H7 (cell line): ENCODE measurements at places on chromosomes 4 and X.
A peak's percentile ranks its signal among the peaks of the same experiment; 100 is the strongest.

DNA sequence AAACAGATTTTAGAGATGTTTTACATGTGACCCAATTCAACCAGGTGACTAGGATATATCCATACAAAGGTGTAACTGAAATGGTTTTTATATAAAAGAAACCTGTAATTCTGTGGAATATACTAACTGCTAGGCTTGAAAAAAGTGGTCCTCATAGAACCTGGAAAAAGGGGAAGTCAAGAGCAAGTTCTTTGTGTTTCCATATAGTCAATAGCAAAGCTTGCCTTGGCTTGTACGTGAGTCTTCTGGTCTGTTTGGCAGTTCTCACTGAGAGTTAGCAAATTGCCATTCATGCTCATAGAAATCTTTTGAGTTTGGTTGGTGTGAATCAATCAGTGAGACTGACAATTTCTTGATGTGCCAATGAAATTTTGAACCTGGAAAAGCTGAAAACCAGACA lies 79.4 kb upstream of the SMIM10 start:
- no peak for DNase-seq

DNA sequence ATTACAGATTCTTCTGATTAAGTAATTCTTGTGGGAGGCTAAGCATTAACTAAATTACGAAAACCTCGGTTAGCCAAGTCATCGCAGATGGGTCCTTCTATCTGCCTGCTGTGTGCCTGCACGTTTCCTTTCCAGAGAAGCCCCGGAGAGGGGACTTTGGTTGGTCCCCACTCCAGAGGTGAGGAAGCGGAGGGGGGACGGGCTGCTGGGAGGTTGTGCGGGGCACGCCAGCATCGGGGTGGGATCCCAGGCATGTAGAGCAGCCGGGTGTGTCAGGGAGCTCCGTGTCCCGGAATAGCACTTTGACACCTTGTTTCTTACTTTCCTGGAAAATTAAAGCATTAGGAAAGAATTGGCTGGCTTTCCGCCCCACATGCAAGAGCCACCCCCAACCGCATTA lies 26.6 kb downstream of the PIGG start:
- DNase-seq, result no peak

DNA sequence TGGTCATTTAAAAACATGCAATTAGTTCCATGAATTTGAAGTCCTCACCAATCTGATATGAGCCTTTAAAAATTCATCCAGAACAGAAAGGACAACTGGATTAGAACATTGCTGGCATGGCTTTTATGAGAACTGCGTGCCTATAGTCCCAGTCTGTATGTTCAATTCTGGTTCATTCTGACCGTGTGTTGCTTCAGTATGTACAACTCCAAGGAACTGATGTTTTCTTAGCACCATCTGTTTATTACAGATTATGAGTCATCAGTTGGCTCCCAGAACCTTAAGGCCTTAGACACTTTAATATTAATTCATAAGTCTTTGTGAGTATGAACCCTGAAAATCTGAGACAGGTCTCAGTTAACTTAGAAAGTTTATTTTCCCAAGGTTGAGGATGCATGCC lies 115.0 kb downstream of the CEP44 start:
- DNase-seq, result no peak

DNA sequence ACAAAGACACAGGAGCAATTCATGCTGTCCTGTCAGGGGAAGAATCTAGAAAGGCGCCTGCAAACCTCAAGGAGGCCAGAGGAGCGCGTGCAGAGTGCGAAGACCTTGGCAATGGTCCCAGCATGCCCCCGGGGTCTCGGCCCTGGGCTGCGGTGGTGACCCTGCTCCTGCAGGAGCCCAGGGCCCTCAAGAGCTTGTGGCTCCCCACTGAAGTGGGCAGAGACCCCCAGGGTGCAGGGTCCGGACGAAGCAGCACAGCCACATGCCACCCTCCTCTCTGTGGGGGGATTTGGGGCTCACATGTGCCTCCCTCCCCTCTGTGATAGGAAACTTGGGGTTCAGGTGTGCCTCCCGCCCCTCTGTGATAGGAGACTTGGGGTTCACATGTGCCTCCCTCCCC lies 39.3 kb downstream of the GAK start:
- no peak for DNase-seq

DNA sequence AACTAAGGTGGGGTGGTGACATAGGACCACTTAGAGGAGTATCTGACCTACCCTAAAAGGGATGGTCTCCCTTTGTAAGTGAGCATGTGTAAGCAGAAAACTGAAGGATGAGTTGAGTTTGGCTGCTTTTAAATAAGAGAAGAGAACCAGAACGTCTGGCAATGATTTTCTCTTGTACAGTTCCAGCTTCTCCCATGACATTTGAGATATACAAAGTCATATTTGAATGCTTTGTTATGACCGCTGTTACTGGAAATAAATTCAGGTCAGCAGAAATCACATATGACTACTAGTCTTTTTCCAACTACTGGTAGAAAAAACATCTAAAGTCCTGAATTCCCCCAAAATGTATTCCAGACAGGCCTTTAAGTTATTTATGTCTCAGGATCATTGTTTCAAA lies 313.3 kb upstream of the BMP3 start:
- no peak for DNase-seq

- no peak for DNase-seq
Measured at GRCh38 chrX:40145923-40146261, 48.1 kb upstream of the BCOR start.

- no peak for DNase-seq
Measured at GRCh38 chr4:120293341-120293740, 226.7 kb upstream of the MAD2L1 start.

- peak; percentile 87 for DNase-seq
Measured at GRCh38 chrX:107450823-107451509, 1.5 kb downstream of the FRMPD3 start.

DNA sequence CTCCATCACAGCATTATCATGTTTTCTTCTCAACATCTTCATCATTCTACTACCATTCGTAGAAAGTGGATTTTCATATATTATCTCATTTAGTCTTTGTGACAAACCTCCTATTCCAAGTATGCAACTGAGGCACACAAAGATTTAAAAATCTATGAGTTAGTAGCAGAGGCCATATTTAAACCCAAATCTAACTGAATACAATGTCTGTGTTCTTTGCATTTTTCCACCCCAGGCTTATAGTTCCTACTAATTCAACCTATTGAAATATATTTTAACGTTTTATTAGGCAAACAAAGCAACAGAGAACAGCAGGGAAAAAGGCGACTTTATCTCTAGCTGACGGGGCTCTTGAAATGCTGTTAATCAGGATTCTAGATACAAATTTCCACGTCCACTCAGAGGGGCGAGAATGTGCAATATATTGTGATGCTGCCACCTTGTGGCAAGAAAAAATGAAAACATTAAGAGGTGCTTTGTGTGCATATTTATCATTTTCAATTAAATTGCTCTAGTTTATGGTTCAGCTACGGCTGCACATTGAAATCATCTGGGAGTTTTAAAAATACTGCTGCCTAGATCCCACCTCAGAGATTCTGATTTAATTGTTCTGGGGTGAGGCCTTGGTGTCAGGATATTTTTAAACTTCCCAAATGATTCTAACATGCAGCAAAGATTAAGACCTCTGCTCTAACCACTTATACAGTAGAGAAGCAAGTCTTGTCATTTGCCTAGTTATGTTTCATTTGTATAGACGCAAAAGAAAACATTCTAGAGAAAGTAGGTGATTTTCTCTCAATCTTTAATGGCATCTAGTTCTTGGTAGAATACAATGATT lies 315.9 kb downstream of the MAPK10 start:
- no peak for DNase-seq

DNA sequence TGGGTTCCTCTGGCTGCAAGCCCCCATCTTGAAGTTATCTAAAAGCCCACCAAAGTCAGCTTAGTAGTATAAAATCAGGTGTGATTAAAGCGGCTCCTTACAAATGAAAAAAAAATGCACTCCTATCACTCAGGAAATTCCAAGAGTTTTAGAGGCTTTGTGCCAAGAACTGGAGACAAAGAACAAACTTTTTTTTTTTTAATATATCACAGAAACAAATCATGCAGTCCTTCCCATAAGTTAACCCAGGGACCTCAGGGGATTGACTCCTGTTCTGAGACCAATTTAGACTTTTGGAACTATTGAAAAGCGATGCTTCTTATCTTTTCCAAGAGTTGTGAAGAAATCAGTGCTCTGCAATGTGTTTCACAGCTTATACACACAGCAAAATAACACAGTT lies 53.6 kb downstream of the HHIP start:
- DNase-seq, result no peak

DNA sequence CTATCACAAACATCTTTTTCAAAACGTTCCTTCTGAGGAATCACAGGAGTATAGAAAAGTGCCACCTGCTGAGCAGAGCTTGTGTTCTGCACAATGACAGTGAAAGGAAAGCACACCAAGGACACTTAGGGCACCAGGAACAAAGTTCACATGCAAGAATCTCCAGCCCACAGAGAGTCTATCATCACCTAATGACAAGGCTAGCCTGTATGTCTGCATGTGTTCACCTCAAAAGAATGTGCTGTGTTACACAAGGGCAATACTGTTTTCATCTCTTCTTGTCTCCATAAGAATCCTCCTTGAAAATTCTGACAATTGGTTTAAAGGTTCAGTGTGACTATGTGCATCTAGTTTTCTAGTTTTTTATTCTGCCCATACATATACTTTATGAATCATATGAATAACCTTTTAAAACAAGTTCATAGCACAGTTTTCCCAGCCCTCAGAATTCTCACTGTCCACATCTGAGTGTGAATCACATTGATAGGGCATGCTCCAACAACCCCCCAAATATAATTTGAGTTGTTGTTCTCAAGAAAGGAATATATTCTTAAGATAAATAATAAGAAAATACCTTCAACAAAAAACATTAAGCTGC lies 118.0 kb downstream of the PWWP3B start:
- no peak for DNase-seq

GRCh38 chr4:78953769-78954666 lies 14.8 kb upstream of the PAQR3 start:
- no peak for DNase-seq

DNA sequence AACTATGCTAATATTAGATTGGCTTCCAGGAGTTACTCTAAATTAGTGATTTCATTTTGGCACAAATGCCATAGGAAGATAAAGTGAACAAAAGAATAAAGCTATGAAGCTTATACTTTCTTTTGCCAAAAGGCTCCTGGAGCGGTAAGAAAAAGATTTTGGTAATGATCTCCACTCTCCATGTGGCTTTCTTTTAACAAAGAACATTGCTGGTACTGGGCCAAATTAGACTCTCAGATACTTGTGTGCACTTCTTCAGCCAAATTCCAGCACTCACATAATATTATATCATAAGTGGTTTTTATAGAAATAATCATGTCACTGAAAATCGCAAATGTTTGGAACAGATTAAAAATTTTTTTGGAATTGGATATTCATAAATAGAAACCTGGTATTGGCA lies 142.4 kb upstream of the FGF13 start:
- DNase-seq, result no peak

GRCh38 chrX:31136144-31136611 lies 64.3 kb upstream of the FTHL17 start:
- no peak for DNase-seq

GRCh38 chr4:38560768-38561558 lies 103.0 kb upstream of the KLF3 start:
- DNase-seq, result no peak

DNA sequence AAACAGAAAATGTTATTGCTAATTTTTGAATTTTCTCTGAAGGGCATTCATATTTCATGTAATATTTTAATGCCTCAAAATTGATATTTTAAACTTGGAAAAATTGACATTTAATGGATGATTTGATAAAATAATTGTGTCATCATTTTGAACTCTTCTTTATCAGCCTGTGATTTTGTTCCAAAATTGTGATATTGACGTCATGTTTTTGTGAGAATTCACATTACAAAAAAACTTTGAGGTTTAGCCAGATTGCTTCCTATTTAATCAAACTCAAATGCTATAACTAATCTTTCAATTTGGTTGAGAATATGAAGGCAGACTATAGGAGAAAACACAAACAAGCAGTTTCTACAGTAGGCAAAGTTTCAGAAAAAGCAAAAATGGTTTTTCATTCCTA lies 137.4 kb downstream of the GRIA2 start:
- DNase-seq, result no peak

DNA sequence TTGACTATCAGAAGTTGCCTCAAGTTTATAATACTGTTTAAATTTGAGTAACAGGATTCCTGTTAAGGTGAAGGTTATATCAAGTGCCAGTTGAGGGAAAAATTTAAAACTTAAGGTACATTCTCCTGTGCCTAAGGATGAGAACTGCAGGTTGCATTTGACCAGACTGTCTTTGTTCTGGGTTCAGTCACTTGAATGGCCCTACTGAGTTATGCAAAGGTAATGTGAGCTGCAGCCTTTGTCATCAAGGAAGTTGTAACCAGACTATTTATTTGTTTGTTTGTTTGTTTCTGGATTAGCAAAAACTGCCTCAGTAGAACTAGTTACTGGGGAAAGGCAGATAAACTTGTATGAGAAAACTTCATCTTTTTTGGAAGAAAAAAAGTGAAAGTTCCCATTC lies 131.9 kb downstream of the ATOH1 start:
- DNase-seq, result no peak

DNA sequence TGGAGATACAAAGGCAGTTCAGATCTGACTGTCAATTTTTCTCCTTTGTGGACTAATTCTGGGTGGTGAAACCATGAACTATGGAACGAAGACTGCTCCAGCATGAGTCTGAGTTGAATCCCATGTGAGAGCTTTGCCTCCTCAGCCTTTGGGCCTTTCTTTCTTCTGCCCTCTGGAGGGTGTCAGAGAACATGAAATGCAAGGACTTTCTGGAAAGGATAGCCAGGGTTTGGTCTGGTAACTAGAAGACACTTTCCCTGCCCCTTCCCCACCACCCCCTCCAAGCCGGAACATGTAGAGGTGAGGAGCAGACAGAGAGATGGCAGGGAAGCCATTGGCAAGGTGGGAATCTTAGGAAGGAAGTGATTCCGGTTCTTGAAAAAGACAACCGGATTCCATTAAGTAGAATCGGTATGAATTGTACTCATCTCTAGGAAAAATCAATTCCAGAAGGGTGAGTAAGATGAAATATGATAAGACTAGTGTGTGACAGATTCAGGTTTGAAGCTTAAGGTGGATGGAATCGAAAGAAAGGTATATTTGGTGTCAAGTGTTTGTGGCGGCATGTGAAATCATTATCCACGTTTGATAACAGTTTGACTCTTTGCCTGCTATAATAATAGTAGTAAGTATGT lies 19.0 kb downstream of the FHL1 start:
- no peak for DNase-seq

DNA sequence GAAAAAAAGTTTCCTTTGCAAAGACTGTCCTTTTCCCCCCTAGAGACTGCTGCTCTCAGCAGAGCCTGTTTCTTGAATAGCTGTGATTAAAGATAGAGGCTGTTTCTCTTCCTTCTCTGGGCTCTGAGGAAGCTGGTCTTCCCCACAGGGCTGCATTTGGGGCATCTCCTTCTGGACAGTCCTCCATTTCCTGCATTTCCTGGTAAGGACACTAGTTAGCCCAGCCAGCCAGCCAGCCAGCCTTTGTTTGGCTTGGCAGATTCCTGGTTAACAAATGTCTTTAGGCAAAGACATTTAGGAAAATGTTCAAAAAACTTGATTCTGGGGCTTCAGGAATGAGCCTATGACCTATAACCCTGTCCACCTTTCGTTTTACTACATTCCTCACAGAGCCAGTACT lies 34.0 kb upstream of the PLAC1 start:
- no peak for DNase-seq
